ENCODE measurements at places on chromosomes 4 and X.

- DNase-seq = no peak
Measured at GRCh38 chr4:124121461-124121971, 591.0 kb downstream of the ANKRD50 start.

- no peak for DNase-seq
Measured at GRCh38 chr4:33425936-33426335, 2705.8 kb downstream of the PCDH7 start.

GRCh38 chrX:112211459-112211858, 128.9 kb upstream of the TRPC5 start:
- DNase-seq = no peak

GRCh38 chr4:84897516-84897915, 69.0 kb downstream of the WDFY3 start:
- no peak for DNase-seq

DNA sequence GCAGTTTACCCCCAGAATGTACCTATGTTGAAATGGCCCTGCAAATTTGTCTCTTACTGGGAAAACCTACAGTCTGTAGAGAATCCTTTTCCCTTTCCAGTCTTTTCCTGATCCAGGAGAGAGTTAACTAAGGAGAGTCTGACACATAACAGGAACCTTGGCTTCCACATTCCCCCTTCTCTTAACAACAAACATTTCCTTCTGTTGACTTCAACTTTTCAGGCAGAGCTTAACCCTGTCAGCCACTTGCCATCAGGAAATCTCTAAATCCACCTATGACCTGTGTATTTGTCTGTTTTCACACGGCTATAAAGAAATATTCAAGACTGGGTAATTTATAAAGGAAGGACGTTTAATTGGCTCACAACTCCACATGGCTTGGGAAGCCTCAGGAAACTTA, 45.6 kb upstream of the GPR78 start:
- no peak for DNase-seq

GRCh38 chr4:2438822-2439718, 20.3 kb downstream of the CFAP99 start:
- no peak for DNase-seq

- DNase-seq = no peak
Measured at GRCh38 chr4:119152741-119153140, 17.1 kb downstream of the MYOZ2 start.

- DNase-seq = no peak
Measured at GRCh38 chr4:184347251-184348239, 126.8 kb downstream of the IRF2 start.

- DNase-seq = no peak
Measured at GRCh38 chr4:183096276-183096965, 2.6 kb upstream of the WWC2 start.

GRCh38 chr4:10688022-10688421, 3.5 kb upstream of the CLNK start:
- DNase-seq = no peak

GRCh38 chrX:17078031-17078720, 131.7 kb downstream of the REPS2 start:
- DNase-seq = no peak

- DNase-seq = no peak
Measured at GRCh38 chrX:153620576-153620975, 21.6 kb upstream of the CCNQ start.

- no peak for DNase-seq
Measured at GRCh38 chr4:127012549-127012948, 620.2 kb upstream of the INTU start.

DNA sequence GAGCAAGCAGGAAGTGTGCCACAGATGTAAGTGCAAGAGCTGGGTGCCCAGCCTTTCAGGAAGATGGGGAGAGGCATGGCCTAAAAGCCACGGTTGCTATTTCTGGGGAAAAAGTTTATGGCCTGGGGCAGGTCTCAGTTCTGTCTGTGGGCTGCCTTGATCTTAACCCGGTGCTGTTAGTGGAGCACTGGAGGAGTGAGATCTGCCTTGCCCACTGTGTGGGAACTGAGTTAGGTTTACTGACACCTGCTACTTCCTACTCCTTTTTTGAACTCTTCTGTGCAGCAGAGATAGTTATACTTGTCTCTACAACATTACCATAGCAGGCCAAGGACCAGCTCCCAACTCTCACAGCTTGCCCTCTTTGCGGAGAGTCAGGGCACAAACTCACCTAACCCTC, 76.5 kb downstream of the ITM2A start:
- DNase-seq = no peak

- no peak for DNase-seq
Measured at GRCh38 chrX:73562458-73562857, 539 bp upstream of the CHIC1 start.
